ENCODE measurements at places on chromosomes 11 and 22.
A peak's percentile ranks its signal among the peaks of the same experiment; 100 is the strongest.

DNA sequence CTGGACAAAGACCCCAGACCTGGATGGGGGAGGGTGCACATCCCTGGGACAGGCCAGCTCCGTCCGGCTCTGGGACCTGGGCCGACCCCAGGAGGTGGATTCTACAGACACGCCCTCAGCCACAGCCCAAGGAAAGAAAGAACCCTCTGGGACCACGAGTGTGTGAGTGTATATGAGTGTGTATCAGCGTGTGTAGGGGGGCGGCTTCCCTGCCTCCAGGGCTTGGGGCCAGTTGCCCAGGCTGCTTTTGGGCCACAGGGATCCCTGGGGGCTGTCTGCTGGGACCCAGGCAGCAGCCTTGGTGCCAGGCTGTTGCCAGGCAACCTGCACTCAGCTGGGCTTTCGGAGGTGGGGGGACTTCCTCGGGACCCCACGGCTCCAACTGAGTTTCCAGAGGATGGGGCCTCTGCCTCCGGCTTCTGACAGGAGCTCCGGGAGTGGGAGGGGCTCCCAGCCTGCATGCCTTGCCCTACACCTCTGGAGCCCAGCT, 8.9 kb downstream of the DUSP8 start:
- DNase-seq = no peak
- H3K27ac ChIP-seq = peak overlapping the region; percentile 15
- no peaks in the 10 kb centered on the region for H3K27me3 ChIP-seq
- peaks cover 5% of the 10 kb centered on the region for H3K4me1 ChIP-seq

- H3K4me3 ChIP-seq = peak overlapping the region; percentile 92
- H3K27ac ChIP-seq = peak overlapping the region; percentile 96
- H3K27me3 ChIP-seq = no peaks in the 10 kb centered on the region
- H3K36me3 ChIP-seq = no peaks in the 10 kb centered on the region
- H3K4me1 ChIP-seq = peaks cover 26% of the 10 kb centered on the region
Measured at GRCh38 chr11:26995701-26996460, 2.0 kb downstream of the FIBIN start.

GRCh38 chr11:69480547-69481392, 693 bp upstream of the LINC01488 start:
- H3K4me3 ChIP-seq = no peak overlapping the region
- H3K27ac ChIP-seq = peak overlapping the region; percentile 58
- no peaks in the 10 kb centered on the region for H3K36me3 ChIP-seq
- DNase-seq = no peak

- no peak for DNase-seq
- H3K27ac ChIP-seq = no peak overlapping the region
- H3K36me3 ChIP-seq = no peaks in the 10 kb centered on the region
- H3K4me3 ChIP-seq = no peak overlapping the region
- H3K4me1 ChIP-seq = peaks cover 32% of the 10 kb centered on the region
Measured at GRCh38 chr11:79092791-79093353, 348.0 kb downstream of the TENM4 start.

DNA sequence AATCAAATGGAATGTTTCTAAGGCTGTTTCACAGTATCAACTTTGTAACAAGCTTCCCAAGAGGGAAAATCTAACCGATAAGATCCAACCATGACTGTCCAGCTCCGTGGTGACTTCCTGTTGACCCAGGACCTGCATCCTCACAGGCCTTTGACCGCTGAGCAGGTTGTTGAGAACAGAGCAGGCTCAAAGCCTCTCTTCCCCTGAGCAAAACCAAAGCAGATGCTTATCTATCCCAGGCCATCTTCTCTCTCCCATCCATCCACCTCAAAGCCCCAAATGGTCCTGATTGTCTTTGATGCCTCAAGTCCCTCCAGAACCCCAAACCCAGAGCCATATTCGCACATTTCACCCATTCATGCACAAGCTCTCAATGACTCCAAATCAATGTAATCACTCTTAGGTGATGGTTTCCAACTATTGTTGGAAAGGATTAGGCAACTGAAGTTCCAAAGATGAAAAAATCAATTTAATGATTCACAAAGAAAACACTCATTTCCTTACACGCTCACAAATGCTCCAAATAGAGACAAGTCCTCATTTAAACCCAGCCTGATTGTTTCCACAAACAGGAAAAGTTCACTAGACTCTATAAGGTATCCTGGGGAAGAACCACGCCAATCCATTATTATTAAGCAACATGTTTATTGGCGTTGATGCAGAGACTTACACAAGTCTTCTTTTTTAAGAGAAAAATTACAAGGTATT, 48.7 kb downstream of the C11orf58 start:
- no peaks in the 10 kb centered on the region for H3K36me3 ChIP-seq
- no peak overlapping the region for H3K4me3 ChIP-seq
- H3K27me3 ChIP-seq = no peaks in the 10 kb centered on the region
- no peak overlapping the region for H3K27ac ChIP-seq
- H3K4me1 ChIP-seq = no peaks in the 10 kb centered on the region
- no peak for DNase-seq

GRCh38 chr11:122898799-122899198, 16.2 kb downstream of the JHY start:
- no peak for DNase-seq
- H3K4me3 ChIP-seq = no peak overlapping the region
- H3K36me3 ChIP-seq = peaks cover 3% of the 10 kb centered on the region
- no peaks in the 10 kb centered on the region for H3K27me3 ChIP-seq
- H3K27ac ChIP-seq = no peak overlapping the region
- no peaks in the 10 kb centered on the region for H3K4me1 ChIP-seq

DNA sequence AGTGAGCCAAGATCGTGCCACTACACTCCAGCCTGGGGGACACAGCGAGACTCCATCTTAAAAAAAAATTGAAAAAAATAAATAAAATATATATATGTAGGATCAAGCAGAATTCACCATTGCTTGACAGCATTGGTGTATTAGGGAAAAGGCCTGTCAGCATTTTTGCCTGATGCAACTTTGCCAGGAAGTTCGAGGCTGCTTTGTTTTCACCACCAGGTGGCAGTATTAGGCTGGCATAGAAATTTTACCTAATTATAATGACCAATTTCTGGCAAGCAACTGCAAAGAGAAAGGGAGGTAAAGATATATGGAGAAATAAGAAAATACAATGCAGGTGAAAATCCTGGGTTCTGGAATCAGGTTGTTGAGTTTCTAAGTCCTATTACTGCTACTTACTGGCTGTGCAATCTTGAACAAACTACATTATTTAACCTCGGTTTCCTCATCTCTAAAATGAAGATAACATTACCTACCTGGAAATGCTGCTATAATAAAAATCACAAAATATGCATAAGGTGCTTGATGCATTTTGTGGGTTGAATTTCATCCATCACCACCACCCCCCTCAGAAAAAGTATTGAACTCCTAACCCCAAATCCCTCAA, 24.7 kb downstream of the LAYN start:
- no peaks in the 10 kb centered on the region for H3K4me1 ChIP-seq
- no peak overlapping the region for H3K27ac ChIP-seq
- no peaks in the 10 kb centered on the region for H3K27me3 ChIP-seq
- H3K4me3 ChIP-seq = no peak overlapping the region
- H3K36me3 ChIP-seq = peaks cover 20% of the 10 kb centered on the region

- no peaks in the 10 kb centered on the region for H3K4me1 ChIP-seq
- H3K27ac ChIP-seq = no peak overlapping the region
- no peaks in the 10 kb centered on the region for H3K27me3 ChIP-seq
- DNase-seq = no peak
- H3K36me3 ChIP-seq = no peaks in the 10 kb centered on the region
Measured at GRCh38 chr11:62020661-62021060, 53.2 kb upstream of the FTH1 start.

- no peak overlapping the region for H3K27ac ChIP-seq
- H3K4me3 ChIP-seq = no peak overlapping the region
- no peaks in the 10 kb centered on the region for H3K4me1 ChIP-seq
Measured at GRCh38 chr11:119469506-119469905, 46.5 kb upstream of the THY1 start.

DNA sequence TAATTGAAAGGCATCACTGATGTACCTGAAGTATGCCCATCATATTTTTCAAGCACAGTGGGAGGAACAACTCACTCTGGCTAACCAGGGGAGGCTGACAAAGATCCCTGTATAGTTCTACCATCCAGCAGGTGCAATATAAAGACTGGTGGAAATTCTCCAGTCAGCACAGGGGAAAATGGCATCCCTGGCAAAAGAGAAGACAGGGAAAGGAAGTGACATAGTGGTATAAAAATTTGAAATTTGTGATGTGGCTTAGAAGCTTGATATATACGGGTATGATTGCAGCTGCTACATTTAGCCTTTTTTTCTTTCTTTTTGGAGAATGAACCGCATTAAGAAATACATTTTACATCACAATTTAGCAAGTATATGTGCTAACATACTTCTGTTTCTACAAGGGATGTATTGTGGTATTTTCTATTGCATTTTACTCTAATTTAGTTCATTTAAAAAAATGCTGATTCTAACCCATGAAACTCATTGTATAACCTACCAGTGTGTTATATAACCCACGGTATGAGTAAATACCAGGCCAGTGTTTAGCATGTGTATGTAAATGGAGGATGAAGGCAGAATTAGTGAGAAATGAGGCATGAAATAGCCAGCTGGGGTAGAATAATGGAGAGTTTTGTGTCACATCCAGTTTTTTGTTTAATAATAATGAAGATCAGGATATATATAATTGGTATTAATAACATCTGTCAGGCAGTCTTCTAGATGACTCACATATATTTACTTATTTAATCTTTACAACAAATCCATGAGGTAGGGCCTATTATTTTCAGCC, 186.1 kb downstream of the ARHGAP42 start:
- no peak overlapping the region for H3K4me3 ChIP-seq
- H3K36me3 ChIP-seq = no peaks in the 10 kb centered on the region
- H3K27me3 ChIP-seq = no peaks in the 10 kb centered on the region

- peak overlapping the region; percentile 17 for H3K27ac ChIP-seq
- peaks cover 74% of the 10 kb centered on the region for H3K4me1 ChIP-seq
- H3K27me3 ChIP-seq = no peaks in the 10 kb centered on the region
- no peaks in the 10 kb centered on the region for H3K36me3 ChIP-seq
- no peak overlapping the region for H3K4me3 ChIP-seq
- DNase-seq = no peak
Measured at GRCh38 chr22:49951000-49951677, 9.4 kb upstream of the PIM3 start.

GRCh38 chr11:108961095-108961494, 296.2 kb downstream of the DDX10 start:
- H3K27ac ChIP-seq = no peak overlapping the region
- no peak overlapping the region for H3K4me3 ChIP-seq
- H3K4me1 ChIP-seq = no peaks in the 10 kb centered on the region
- H3K36me3 ChIP-seq = no peaks in the 10 kb centered on the region
- no peak for DNase-seq

DNA sequence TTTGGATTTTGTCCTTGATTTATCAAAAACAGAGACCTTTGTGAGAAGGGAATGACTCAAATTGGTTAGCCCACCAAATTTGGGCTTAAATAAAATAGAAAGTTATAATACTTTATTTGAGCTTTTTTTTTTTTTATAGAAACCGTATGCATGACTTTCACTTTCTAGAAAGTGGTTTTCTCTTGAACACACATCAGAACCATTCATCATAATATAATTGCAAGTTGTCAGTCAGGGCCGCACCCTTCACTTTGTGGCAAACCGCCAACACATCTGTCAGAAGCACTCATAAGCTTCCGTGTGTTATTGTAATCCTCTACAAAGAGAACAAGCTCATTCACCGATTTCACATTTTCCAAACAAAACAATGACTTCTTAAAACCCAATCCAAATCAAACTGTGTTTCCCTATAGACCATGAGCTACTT, 76.1 kb downstream of the SOX6 start:
- H3K27me3 ChIP-seq = no peaks in the 10 kb centered on the region
- H3K4me1 ChIP-seq = no peaks in the 10 kb centered on the region
- no peak for DNase-seq
- no peak overlapping the region for H3K4me3 ChIP-seq
- H3K36me3 ChIP-seq = no peaks in the 10 kb centered on the region

DNA sequence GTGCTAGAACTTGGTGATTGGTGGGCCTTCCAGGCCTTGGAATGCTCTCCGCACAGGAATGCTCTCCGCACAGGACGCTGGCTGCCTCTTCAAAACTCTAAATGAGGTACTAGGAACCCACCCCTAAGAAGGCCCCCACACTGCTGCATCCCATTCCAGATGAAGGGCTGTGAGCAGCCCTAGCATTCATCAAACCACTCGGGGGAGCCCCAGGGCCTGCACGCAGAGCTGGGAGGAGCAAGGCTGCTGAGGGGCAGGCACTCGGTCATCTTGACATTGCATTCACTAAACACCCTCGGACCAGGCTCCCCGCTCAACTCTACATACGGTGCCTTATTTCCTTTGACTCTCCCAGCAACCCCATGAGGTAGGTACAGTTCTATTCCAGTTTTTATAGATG, 49.2 kb upstream of the EMID1 start:
- DNase-seq = peak; percentile 46
- no peak overlapping the region for H3K27ac ChIP-seq
- no peaks in the 10 kb centered on the region for H3K36me3 ChIP-seq
- peaks cover 13% of the 10 kb centered on the region for H3K4me1 ChIP-seq

GRCh38 chr22:40659166-40659565, 20.1 kb upstream of the MCHR1 start:
- H3K27ac ChIP-seq = no peak overlapping the region
- H3K36me3 ChIP-seq = no peaks in the 10 kb centered on the region
- DNase-seq = no peak
- H3K27me3 ChIP-seq = no peaks in the 10 kb centered on the region
- peaks cover 12% of the 10 kb centered on the region for H3K4me1 ChIP-seq

DNA sequence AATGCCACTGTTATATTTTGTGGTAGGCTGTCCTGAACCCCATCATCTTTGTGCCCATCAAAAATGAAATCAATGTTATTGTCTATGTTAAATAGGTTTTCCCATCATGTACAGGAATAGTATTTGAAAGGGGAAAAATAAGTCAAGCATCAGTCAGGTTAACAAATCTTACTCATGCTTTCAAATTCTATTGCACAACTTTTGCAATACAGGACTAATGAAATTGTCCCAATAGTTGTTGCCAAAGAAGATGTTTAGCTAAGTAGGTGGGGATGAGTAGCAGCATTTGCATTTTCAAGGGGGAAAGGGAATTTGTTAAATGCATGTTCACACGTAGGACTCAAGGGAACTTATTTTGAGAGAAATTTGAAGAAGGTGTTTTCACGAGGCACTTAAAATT, 962.1 kb downstream of the JRKL start:
- H3K36me3 ChIP-seq = no peaks in the 10 kb centered on the region
- peaks cover 4% of the 10 kb centered on the region for H3K4me1 ChIP-seq
- H3K27me3 ChIP-seq = no peaks in the 10 kb centered on the region
- DNase-seq = no peak
